ENCODE measurements at places on chromosomes 12 and 14.

DNA sequence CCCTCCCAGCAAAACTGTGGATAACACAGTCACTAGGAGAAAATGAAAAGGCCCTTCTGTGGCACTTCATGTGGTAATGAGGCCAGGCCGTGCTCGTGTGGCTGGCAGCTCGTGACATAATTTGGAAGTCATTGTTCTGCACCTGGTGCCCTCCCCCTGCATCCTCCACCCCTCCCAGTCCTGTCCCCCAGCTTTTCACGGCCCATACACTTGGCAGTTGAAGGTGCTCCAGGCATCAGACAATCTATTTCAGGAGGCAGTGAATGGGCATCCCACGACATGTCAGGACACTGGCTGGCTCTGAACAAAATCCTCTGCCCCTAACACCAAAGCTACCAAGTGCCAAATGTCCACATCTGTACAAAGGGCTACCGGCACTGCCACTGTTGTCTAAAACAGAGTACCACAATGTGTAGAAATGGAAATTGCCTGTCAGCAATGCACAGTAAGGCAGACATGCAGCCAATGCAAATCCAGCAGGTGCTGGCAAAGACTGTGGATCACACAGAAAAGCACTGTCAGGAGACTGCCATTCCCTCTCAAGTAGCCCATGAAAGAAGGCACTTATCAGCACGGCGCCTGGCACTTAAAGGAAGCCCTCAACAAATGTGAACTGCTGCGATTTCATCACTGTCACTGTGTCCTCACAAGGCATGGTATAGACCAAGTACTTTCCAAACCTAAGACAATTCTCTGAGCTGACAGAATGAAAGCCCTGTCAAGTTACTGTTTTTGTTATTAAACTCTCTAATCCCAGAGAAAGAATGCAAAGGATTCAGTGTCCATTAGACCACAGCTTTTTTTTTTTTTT is 39.1 kb downstream of the CORO1C start:
- DNase-seq = no peak

- DNase-seq = no peak
Measured at GRCh38 chr12:103656291-103656690, 69.2 kb downstream of the STAB2 start.

DNA sequence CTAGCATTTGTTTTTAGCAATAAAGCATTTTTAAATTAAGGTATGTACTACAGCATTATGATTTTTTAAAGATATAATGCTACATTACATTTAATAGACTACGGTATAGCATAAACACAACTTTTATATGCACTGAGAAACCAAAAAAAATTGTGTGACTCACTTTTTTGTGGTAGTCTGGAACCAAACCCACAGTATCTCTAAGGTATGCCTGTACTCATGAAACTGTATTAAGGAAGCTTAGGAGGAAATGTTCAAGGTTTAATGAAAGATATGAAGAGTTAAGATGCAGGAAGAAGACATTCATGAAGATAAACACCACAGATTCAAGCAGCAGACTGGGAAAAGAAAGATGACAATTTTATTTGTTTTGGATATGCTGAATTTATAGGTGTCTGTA is 51.7 kb downstream of the PPP1R12A start:
- DNase-seq = no peak

DNA sequence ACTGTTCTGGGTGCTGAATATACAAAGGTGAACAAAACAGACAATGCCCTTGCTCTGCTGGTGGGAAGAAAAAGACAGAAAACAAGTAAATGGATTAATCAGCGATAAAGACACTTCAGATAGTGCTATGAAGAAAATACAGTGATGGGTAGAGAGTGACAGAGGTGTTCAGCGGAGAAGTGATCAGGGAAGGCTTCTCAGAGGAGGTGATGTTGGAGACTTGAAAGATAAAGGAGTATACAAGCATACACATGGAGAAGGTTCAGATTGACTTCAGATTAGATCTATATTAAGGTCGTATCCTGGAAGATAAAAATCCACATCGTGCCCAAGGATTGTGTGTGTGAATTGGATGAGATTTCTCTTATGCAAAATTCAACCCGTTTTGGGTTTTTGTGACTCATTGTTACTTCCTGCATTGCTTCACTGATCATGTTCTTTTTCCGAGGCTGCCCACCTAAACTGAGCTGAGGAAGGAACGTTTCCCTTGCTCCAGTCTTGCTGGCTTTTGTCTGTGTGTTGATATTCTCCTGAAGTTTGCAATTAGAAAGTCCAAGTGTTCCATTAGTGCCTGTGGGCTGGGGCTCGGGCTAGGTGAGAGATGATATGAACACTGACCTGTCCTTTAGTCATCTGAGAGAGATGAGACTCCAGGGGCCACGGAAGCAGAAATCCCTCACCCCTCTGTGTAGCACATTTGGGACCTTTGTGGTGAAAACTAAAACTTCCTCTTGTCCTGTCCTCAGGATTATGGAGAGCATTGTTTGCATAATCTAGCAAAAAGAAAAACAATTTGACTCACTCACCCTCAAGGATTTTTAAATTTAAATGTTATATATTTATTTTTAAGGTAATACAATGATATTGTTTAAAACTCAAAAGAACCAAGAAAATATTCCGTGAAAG is 27.6 kb downstream of the PLXNC1 start:
- no peak for DNase-seq

DNA sequence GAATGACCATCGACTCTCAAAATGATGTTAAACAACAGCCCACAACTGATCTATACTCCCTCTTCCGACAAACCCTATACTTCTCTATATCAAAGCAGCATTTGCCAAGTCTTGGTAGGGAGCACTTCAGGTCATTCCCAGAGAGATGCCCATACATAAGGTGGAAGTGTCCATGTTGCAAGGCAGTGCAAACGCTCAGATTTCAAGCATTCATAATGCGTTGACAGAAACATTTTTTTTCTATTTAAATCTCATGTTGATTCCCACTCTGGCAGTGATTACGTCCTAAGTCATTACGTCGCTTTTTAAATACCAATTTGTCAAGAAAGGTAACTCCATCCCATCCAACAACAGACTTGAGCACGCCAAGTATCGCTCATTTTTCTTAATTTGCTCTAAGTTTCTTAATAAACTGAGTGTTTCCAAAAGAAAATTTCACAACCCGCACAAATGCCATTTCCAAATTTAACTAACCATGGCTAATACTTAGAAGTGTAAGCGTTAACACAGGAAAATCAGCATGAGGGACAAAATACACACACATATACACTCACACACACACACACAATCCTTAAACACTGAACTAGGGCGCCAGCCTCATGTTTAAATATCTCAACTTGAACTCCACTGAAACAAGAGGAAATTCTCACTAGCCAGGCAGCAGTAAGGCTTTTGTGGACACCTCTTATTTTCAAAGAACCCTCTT is 1.1 kb downstream of the GXYLT1 start:
- DNase-seq = no peak

DNA sequence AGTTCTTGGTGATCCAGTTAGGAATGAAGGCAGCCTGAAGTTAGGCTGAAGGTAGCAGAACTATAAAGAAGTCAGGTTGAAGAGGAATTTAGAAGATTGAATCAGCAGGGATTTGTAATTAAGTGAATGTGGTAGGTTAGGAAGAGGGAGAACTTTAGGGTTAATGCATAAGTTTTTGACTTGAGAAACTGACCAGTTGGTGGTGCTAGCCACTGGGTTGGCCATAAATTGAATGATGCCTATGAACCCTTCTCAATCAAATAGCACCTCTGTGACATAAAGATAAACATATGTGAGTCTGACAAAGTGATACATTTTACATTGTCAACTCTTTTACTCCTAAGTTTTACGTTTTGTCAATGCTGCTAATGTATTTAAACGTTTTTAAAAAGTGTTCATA is 290.6 kb upstream of the NAV3 start:
- DNase-seq = no peak

DNA sequence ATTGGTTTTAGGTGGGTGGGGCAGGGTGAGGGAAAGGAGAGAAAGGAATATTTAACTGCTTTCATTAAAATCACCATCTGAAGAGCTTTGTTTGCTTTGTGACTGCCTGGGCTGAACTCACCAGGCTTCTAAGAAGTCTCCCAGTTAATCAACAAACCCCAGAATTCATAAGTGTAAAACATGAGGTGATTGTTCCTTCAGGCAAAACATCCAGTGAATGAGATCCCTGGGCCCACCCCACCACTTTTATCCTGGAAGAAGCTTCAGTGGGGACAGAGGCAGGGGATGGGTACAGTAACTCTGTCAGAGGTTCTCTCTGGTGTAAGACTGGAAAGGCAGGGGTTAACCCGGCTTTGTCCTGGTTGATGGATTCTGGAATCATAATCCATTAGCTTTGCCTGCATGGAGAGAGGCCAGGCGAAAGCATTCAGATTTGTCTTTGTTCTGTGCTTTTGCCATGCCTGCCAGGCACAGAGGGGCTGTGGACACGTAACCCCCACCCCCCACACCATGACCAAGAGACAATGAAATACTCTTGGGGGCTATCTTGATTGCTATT is 16.7 kb downstream of the PDE1B start:
- no peak for DNase-seq

DNA sequence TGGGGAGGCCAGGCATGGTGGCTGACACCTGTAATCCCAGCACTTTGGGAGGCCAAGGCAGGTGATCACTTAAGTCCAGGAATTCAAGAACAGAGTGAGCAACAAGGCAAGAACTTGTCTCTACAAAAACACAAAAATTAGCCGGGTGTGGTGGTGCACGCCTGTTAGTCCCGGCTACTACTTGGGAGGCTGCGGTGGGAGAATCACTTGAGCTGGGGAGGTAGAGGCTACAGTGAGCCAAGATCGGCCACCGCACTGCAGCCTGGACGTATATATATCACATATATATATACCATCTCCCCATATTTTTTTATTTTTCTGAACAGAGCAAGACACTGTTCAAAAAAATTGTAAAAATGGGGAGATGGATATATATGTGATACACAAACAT is 19.5 kb downstream of the CKAP4 start:
- DNase-seq = no peak

DNA sequence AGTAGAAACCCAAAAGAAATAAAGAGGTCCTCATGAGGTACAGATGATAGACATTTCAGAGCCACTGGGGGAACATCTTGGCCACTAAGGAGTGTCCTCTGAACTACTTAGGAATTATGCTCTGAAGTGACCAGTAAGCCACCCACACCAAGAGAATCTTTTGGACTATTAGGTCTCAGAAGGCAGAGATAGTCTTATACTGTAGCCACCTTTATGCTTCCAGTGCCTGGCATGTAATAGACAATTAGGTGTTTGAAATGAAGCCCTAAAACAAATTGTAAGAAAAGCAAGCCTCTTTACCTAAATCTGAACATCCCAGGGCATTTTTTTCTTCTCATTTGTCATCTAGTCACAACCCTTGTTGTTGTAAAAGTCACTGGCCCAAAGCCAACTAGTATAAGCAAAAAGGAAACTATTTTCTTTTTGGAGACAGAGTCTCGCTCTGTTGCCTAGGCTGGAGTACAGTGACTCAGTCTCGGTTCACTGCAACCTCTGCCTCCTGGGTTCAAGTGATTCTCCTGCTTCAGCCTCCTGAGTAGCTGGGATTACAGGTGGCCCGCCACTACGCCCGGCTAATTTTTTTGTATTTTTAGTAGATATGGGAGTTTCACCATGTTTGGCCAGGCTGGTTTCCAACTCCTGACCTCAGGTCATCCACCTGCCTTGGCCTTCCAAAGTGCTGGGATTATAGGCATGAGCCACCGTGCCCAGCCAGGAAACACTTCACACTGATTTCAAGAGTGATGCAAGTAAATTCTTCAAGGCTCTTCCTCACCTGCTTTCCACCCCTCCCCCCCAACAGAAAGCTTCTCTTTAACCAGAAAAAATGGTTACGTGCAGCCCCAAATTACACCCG is 11.1 kb downstream of the PLEKHA5 start:
- no peak for DNase-seq

DNA sequence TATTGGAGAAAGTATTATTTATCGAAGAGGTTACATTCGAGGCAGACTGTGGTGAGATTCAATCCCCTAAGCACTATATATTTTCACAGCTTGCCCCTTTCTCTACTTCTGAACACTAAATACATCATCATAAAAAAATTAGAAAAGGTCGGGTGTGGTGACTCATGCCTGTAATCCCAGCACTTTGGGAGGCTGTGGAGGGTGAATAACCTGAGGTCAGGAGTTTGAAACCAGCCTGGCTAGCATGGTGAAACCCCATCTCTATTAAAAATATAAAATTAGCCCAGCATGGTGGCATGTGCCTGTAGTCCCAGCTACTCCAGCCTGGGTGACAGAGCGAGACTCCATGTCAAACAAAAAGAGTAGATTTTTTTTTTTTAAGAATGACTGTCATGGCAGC is 70.6 kb upstream of the MYF6 start:
- no peak for DNase-seq

GRCh38 chr12:107090711-107091110 is 2.6 kb downstream of the CRY1 start:
- DNase-seq = no peak

DNA sequence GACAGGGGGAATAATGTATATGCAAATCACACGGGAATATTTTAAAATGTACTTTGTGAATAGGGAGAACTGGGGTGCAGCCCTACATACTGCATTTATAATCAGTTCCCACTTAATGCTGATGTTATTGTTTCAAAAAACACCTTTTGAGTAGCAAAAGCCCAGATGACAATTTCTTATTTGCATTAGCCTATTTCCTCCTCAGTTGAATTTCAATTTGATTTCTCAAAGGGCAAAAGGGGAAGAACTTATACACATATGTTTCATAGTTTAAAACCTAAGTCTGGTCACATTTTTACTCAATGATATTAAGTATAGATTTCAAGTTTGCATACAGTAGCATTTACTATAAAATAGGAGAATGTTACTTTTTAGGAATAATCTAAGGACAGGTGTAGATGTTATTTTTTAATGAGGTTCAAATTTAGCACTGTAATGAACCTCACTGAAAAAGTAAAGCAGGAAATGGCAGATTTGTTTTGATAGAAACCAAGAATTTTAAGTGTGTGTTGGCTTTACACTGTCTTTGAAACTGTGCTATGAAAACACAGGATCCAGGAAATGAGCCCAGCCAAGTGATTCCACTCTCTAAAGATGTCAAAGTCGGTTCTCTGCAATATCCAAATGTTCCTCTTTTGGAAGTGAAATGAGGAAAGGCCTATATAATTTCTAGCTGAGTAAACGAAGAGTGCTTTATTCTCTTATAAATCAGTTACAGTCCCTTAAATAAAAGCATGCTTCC is 367.4 kb downstream of the BTG1 start:
- DNase-seq = no peak

DNA sequence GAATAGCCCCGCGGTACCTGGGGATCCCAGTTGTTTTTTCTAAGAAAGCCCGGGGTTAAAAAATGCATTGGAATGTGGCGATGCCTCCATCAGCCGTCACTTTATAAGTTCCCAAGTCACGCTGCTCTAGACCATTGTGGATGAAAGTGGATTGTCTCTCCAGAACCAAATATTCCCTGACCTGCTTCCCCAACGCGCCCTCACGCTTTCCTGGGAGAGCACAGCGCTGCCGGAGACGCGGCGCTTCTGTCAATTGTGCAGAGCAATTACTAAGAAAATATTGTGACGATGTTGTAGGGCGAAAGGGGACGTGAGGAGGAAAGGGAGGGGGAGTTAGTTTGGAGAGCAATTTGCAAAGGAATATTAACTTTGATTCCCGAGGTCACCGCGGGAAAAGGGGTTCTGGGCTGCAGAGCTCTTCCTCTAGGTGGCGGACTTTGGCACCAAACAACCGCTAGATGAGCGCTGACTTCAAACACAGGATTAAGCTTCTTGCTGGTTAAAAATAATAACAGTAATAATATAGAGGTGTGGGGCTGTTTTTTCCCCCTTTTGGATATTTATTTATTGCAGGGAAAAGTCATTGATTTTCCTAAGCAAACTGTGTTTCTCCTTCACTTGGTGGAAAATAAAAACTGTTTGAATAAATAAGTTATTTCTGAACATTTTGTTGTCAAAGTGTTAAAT is 9.6 kb upstream of the FOXG1 start:
- DNase-seq = no peak

Measured in activated T-cell treated with anti-CD3 and anti-CD28 coated beads for 1 hour (primary cell).